Stimulated activated naive CD8-positive, alpha-beta T cell treated with anti-CD3 and anti-CD28 coated beads, Interleukin-15, amount 100 ng/mL, for 72 hours (primary cell): ENCODE measurements at places on chromosomes 1 and 21.

- no peak for DNase-seq
These were observed 14.5 kb downstream of the RGS4 start for GRCh38 chr1:163083690-163084089.

DNA sequence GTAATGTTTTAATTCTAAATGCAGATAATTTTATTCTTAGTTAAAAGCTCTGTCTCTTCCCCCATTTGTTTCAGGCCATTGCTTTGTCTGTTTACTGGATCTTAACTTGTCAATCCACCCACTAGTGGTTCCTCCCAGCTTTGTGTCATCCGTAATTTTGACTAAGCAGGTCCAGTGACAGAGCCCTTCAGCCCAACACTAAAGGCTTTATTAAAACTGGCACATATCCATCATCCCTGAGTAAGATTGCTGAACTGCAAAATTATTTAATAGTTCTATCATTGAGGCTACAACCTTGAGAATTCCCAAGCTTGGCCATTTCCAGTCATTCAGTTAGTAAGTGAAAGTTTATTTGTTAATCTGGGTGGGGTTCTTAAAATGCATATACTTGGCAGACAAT, 96.7 kb downstream of the NGF start:
- no peak for DNase-seq

GRCh38 chr1:212981025-212981495, 30.7 kb downstream of the VASH2 start:
- DNase-seq = no peak

GRCh38 chr21:41864311-41865001, 14.7 kb downstream of the PRDM15 start:
- no peak for DNase-seq

- DNase-seq = peak; percentile 28
These were observed 2.9 kb upstream of the HTR6 start for GRCh38 chr1:19661721-19662228.

DNA sequence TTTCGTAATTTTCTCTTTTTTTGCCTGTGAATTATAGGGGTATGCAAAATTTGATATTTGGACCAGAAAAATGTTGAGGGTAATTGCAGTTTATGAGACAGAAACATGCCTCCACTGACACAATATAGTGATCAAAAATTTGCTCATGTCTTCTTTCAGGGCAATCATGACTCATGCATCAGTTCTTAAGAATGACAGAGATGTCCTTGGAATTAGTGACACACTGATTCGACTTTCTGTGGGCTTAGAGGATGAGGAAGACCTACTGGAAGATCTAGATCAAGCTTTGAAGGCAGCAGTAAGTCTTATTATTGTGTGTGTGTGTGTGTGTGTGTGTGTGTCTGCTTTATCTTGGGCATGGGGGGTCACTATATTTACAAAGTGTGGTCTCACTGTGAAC, 27.5 kb downstream of the CTH start:
- DNase-seq = no peak

DNA sequence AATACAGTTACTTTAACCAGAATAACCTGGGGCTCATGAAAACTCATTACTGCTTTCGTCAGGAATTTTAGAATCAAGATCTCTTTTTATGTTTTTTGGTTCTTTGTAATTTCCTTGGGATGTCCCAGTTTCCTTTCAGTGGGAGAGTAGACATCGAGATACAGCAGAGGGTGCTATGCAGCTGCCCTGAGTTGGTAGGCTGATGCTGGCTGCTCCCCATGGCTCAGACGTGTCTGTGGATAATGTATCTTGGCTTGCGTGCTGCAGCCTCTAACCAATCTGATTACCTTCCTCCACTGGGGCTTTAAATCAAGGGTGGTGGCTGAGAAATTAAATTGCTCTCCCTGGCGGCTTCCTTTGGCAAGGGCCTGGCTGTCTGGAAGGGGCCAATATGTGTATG, 253.7 kb downstream of the CACNA1E start:
- DNase-seq = no peak

DNA sequence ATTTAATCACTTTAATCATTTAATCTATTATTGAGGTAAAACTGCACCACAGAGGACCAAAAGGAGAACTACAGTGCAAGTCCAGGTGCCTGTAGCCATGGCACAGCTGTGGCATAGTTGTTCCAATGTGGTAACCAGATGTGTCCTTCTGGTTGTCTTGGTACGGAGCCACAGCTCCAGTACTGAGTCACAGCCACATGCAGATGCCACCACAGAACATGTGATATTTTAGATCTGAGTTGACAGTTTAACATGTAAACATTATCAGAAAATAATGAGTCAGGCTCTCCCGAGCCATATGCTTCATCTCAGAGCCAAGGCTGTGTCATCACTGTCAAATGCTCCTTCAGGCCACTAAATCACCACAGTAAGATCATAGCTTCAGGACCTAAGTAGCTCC, 56.4 kb upstream of the RGS7 start:
- no peak for DNase-seq
